Fibroblast of gingiva (primary cell): ENCODE measurements at places on chromosomes 5 and 9.

DNA sequence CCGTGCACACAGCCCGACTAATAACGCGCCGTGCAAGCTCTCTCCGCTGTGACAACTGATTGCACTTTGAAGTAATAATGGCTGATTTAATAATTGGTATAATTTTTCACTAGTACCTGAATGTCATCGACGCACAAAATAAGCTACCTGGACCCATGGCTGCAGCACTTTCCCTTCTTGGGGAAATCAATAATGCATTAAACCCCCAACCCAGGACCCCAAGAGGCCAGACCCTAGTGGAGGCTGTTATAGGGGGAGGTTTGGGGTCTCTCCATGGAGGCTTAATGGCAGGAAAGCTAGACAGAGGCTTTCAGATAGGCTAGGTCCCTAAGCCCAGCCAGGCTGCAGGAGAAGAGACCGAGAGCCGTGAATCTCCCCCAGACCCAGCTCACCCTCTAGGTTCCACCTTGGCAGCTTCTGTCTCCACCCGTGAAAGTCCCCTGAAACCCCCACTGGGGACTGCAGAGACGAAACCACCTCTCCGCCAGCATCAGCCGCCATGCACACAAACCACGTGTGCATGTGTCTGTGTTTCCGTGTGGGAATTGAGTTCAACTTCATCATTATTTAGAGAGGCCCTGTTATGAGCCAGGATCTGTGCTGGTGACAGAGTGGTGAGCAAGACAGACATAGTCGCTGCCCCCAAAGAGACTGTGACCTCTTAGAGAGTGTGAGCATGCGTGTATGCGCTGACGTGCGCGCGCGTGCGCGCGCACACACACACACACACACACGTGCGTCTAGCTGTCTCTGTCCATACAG, 168.6 kb upstream of the MVB12B start:
- no peak for DNase-seq

- DNase-seq: no peak
Measured at GRCh38 chr9:98887918-98888510, 55.7 kb upstream of the COL15A1 start.

DNA sequence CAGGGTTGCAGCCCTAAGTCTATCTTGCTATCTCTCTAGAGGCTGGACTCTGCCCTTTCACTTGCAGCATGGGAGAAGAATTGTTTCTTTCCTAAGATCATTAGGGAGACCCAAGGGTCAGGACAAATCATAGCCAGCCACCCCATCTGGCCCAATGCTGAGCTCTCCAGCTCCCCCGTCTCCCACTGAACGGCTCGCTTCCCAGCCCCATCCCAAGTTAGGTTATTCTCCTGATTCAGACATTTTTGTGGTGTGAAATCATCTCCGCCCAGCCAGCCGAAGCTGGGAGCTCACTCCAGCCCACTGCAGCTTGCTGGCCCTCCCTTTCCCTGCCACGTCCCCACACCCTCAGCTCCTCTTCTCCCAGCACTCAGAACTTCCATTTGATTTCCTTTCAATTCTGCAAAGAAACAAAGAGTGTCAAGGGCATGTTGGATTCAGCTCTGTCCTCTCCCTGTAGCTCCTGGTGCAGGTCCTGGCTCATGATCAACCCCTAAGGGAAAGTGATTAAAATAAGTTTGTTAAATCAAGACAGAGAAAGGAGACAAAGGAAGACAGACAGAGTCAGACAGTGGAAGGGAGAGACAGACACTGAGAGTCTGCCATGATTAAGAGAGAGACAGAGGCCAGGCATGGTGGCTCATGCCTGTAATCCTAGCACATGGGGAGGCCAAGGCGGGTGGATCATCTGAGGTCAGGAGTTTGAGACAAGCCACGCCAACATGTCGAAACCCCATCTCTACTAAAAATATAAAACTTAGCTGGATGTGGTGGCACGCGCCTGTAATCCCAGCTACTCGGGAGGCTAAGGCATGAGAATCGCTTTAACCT, 12.6 kb upstream of the SPARC start:
- DNase-seq: peak; percentile 96

DNA sequence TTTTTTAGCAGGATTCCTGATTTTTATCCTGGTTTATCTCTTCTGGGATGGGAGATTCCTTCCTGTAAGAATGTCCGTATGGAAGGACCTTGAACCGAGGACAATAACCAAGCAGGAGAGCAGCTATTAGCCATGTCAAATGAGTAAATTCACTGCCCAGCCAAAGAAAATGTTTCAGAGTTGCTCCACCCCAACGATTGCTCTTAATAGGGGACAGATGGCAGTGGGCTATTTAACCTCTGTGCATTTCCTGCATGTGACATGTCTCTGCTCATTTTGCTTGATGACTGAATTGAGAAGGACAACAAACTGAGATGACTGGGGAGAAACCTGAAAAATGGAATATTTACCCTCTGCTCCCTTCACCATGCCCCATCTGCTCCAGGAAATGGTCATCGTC, 479.9 kb upstream of the ZNF462 start:
- DNase-seq: no peak

GRCh38 chr5:69105996-69106906, 12.4 kb downstream of the SLC30A5 start:
- no peak for DNase-seq

DNA sequence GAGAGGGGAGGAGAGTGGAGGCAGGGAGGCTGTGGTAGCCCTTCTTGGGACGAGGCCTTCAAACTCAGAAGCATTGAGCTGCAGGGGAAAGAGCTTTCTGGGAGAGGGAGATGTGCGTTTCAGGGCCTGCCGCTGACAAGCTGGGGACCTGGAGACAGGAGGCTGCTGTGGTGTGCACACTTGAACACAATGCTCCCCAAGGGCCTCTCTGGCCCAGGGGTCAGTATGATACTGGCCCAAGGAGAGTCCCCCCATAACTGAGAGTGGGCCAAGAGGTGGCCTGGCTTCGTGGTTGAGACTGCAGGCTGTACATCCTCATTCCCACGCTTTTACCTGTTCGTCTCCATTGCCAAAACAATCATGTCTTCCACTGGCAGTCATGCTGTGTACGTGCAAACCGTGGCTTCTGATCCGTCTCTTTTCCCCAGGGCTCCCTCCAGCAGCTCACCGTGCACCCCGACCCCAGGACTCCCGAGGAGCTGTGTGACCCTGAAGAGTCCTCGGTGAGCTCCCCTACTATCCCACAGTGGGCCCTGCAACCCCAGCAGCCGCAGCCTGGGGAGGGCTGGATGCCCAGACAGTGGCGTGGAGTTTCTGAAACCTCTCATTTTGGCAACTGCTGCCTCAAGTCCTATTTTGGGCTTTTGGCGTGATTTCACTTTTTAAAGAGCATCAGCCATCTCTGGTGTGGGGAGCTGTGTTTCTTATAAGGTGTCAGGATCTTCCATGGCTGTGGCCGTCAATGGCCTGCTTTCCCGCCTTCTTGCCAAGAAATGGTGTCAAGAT, 43.4 kb downstream of the COL15A1 start:
- no peak for DNase-seq

GRCh38 chr9:133558191-133559126, 24.0 kb downstream of the ADAMTSL2 start:
- peak; percentile 43 for DNase-seq

GRCh38 chr9:137313326-137313936, 11.4 kb upstream of the NRARP start:
- no peak for DNase-seq

GRCh38 chr9:123508048-123508447, 152.1 kb downstream of the CRB2 start:
- peak; percentile 9 for DNase-seq

DNA sequence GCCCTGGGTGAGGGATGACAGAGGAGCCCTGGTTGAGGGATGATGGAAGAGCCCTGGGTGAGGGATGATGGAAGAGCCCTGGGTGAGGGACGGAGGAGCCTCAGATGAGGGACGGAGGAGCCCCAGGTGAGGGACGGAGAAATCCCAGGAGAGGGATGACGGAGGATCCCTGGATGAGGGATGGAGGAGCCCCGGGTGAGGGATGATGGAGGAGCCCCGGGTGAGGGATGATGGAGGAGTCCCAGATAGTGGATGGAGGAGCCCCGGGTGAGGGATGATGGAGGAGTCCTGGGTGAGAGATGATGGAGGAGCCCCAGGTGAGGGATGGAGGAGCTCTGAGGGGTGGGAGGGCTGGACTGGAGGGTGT, 10.9 kb downstream of the PHF2 start:
- no peak for DNase-seq

DNA sequence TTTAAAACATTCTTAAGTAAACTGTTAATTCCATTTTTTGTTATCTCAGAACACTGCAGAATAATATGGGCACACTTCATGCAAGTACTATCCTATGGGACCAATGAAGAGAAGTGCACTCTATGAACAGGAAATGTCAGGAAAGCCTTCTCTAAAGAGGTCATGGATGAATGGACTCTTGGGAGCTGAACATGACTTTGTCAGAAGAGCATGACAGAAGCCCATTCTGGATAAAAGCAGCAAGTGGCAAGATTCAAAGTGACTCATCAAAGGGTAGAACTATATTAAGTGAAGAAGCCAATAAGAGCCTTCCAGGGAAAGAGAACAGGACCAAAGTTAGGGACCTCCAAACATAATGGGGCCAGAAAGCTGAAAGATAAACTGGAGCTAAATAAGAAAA, 94.0 kb downstream of the RAPGEF6 start:
- DNase-seq: no peak

DNA sequence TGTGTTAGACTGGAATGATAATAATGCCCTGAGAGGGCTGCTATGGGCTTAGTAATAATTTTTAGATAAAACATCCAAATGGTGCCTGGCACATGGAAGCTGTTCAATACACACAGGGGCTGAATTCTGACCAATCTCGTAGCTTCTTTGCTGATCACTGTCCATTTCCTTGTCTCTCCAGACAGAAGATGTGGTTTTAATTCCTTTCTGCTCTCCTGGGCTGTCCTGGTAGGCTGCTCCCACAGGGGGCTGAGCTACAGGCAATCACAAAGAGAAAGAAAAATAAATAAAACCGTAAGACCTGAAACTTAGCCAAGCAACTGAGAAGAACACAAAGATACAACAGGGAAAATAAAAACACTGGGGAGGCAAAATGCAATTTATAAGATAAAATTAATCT, 136.5 kb downstream of the CDK5RAP2 start:
- DNase-seq: peak; percentile 80

DNA sequence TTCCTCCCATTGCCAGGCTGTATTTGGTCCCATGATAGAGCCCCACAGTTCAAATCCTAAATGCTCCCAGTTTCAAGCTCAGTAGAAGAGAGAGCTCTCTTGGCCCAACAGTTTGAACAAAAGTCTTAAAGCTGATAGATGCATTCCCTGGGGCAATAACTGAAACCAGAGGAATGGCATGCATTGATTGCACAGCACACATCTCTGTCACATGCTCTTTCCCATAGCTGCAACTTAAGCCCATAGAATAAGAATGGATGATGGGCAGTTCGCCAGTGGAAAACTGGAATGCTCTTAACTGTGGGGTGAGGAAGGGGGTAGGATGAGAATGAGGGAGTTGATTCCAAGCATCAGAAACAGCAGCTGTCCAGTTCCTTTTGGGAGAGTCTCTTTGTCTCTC, 1942.4 kb upstream of the WWC1 start:
- DNase-seq: no peak

GRCh38 chr5:147223948-147224791, 10.7 kb upstream of the STK32A start:
- DNase-seq: peak; percentile 35

- no peak for DNase-seq
Measured at GRCh38 chr5:515273-515836, 8.9 kb downstream of the SLC9A3 start.

DNA sequence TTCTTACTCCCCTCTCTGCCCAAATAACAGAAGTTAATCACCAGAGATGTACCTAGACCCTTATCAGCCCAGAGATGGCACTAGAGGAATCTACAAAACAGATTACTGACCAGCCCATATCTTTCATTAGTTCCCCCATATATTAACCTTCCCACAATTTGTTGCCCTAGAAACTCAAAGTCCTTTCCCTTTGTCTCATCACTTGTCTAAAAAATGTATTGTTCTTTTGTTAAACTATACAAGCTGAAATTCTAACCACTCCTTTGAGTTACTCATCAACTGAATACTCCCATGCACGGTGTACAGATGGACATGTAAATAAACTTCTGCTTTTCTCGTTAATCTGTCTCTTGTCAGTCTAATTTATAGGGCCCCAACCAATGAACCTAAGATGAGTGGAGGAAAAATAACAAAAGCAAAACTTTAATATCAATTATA, 130.9 kb downstream of the CCDC192 start:
- no peak for DNase-seq

DNA sequence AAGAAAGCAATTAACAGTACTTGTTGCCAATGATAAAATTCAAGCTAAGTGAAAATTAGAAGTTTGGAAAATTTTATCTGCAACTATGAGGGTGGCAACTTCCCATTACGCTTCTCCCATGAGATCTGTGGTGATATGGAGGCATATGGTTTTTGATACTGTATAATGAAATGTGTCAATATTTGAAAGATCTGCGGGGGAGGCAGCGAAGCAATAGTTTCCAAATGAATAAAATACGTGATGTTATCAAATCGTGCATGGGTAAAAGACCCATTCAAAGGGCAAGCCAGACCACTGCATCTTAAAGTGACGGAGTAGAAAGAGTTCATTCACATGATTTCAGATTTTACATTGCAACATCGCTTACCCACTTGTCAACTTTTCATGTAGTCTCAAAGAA, 20.9 kb upstream of the BOD1 start:
- no peak for DNase-seq

- no peak for DNase-seq
Measured at GRCh38 chr5:159877016-159877415, 39.3 kb upstream of the ADRA1B start.

DNA sequence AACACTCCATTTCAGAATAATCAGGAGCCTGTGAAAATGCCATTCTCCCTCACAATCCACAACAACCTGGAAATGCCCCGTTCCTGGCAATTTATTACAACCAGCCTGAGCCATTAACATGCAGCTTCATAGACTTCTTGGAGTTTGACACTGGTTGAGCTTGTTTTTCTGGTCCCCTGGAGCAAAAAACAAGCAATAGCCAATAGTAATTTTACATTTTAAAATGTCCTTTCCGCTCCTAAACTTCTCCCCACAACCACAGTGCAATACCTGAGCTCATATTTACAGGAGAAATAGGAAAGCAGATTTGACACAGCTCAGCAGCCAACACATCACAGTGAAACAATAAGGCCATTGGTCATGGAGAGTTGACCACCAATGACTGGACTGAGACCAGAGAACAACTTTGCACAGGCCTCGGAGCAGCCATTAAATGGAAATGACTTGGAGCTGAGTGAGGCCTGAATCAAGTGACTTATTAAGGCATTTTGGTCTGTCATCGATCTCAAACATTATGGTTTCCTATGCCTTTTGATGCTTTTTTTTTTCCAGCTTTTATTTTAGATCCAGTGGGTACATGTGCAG, 73.0 kb downstream of the ENC1 start:
- no peak for DNase-seq

DNA sequence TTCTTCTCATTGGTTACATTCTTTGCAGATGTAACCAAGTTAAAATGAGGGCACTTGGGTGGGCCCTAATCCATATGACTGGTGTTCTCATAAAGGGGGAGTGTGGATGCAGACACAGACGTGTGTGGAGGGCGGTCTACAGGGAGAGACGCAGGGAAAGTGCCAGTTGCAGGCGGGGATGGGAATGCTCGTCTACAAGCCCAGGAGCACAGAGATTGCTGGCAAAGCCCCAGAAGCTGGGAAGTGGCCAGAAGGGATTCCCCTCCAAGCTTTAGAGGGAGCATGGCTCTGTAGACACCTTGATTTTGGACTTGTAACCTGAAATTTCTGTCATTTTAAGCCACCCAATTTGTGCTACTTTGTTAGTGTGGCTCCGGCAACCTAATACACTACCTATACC, 96.8 kb upstream of the CTSL start:
- no peak for DNase-seq
